Erythroblast (primary cell): ENCODE measurements at places on chromosomes 3 and 15.

GRCh38 chr3:190012314-190012782, 108.3 kb downstream of the P3H2 start:
- DNase-seq, result no peak

GRCh38 chr3:97121386-97121785, 307.0 kb downstream of the EPHA6 start:
- no peak for DNase-seq

- peak; percentile 37 for DNase-seq
Observed at GRCh38 chr3:105827959-105828358, 40.9 kb downstream of the CBLB start.

- no peak for DNase-seq
Observed at GRCh38 chr3:191047930-191048329, 151.1 kb upstream of the OSTN start.
